Hindlimb muscle (tissue), 1 donor: ENCODE measurements at places on chromosomes 2 and 18. TPM values are rescaled to one million over a fixed set of nuclear protein-coding genes. Genes with fewer than 3 reads are reported as not detected.

The ELOA2 gene
- polyA plus RNA-seq: not detected

DNA sequence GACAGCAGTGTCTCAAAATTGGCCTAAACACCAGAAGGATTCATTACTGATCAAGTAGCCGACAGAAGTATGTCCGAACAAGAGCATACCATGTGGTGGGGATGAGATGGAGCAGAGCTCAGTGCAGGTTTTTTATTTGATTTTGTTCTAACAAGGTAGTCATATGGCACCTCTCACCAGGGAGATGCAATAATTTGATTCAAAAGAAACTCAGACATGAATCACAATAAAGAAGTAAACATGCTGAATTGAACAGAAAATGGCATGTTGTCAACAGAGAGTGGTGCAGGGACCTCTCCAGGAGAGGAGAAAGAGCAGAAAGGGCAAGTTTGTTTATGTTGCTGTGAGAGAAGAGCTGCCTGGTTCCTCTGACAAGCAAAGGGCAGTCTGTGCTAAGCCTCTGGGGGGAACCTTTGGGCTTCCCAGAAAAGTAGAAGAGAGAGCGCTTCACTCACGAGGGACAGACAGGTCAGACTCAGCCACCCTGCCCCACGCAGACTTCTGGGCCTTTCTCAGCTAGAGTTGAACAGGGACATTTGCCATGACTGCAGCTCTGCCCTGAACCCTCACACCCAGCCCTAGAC is 351.3 kb upstream of the RAB12 start:
- DNase-seq: no peak

The SAG gene
- 0.22 TPM for polyA plus RNA-seq

- DNase-seq: no peak
Observed at GRCh38 chr2:20012282-20013125, at the start of gene MATN3. TSS of gene MATN3 (minus strand) at chr2:20012668. CDS start at chr2:20012631, 37 bp downstream.

The CERS6 gene
- polyA plus RNA-seq: 33.8 TPM

DNA sequence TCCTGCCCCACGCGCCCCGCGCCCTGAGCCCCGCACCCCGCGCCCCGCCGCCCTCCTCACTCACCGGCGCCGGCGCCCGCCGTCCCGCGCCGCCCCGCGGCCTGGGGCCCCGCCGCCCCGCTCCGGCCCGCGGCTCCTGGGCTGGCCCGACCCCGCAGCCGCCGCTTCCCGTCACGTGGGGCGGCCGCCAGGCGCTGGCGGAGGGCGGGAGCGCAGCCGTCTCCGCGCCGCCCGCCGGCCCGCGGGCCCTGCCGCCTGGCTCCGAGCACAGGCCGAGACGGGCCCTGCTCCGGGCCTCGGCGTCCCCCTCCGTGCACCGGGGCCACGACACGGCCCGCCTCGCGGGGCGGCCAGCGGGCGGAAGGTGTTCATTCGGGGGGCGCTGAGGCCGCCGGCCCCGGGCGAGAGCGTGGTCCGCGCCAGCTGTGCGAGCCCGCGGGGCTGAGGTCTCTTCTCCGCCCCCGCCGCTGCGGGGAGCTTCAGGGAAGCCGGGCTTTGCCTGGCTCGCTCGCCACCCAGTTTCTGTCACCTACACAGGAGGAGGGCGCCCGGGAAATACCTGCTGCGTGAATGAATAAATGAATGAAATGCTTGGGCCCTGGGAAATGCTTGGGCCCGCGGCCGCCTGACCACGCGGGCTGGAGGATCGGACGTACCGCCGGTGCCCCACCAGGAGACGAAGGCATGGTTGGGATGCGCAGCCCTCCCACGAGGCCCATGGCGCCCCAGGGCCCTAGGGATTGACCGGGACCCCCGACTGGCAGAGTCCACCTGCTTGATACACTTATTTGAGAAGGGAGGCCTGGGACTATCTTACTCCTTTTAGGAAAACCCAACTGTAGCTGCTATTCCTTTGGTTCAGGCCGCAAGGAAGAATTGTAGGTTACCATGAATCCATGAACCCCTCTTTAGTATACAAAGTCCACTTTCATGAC is at the start of gene TGFBRAP1:
TSS of gene TGFBRAP1 (minus strand) at position 175 of the 935 bp plus-strand sequence. CDS start 21,434 bp downstream, outside the sequence.
- DNase-seq: peak; percentile 66

The DES gene
- polyA plus RNA-seq: 5,382 TPM

- no peak for DNase-seq
Observed at GRCh38 chr2:169065864-169066517, 3.4 kb upstream of the DHRS9 start.

- DNase-seq: no peak
Observed at GRCh38 chr2:124318913-124319312, 293.8 kb downstream of the CNTNAP5 start.

The BOLL gene
- polyA plus RNA-seq: 3.0 TPM

The GULP1 gene
- 18.3 TPM for polyA plus RNA-seq

The KIF1A gene
- polyA plus RNA-seq: 4.4 TPM

The ARHGAP28 gene
- polyA plus RNA-seq: 23.7 TPM

- no peak for DNase-seq
Observed at GRCh38 chr2:179240481-179241451, 23.9 kb downstream of the SESTD1 start.

GRCh38 chr2:124250433-124250832 is 225.3 kb downstream of the CNTNAP5 start:
- no peak for DNase-seq

DNA sequence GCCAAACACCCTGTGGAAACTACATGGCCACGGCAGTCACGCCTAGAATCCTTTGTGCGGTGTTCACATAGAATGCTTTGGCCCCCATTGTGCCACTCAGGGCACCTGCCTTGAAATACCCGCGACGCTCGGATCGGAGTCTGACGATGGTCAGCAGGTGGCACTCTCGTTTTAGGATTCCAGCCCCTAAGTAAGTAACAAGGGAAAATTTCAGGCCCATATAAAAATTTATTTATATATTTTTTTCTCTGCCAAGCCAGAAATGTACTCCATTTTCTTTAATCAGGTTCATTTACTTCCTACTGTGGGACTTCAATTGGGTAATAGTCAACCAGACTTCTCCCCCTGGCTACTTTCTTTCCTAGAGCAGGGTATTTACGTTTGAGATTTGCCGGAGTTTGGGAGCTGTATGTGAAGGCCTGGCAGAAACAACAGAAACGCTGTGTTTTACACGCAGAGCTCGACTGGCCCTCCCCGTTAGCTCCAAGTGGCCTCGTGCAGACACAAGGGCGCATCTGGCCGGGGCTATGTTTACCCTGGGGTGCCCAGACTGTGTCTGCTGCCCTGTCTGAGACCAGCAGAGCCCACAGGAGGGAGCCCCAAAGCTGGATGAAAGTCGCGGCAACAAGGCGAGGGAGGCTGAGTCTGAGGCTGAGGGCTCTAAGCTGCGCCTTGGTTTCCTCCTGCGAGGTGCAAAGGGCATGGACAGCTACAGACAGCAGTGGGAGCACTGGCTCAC is 41.6 kb downstream of the LRRC30 start:
- DNase-seq: peak; percentile 70

GRCh38 chr2:4391013-4391412 is 687.6 kb downstream of the DCDC2C start:
- DNase-seq: no peak

The HOXD13 gene
- not detected for polyA plus RNA-seq
